ENCODE measurements at places on chromosomes 6 and 20.

DNA sequence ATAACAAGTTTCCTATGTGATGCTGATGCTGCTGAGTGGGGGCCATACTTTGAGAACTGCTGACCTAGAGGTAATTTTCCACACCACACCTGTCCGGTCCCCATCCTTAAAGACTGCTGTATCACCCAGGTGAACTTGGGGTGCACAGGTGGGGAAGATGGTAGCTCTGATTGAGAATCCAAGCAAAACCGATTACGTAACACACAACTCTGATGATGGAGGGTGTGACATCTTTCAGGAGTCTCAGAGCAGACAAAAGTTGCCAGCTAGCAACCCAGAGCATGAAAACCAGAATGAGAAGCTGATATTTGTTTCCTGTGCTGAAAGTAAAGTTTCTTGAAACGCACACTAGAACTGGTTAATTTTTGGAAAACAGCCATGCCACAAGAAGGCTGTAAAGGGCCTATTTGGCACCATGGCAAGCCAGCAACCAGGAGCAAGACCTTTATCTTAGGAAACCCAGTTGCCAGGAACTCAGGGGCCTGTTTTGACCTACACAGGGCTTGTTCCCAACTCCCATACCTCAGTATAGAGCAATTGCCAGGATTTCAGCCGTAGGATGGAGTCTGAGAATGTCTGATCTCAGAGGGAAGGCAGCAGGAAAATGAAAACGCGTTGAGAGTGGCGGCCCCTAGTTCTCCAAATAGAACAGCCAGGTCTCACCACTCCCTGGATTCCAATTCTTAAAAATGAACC lies 21.6 kb upstream of the TBC1D7 start:
- DNase-seq = no peak

GRCh38 chr20:47235853-47236638 lies 120.5 kb downstream of the ZMYND8 start:
- DNase-seq = no peak

GRCh38 chr6:167898673-167899311 lies 72.1 kb downstream of the AFDN start:
- no peak for DNase-seq

GRCh38 chr6:119739769-119740168 lies 390.2 kb upstream of the MAN1A1 start:
- DNase-seq = no peak

DNA sequence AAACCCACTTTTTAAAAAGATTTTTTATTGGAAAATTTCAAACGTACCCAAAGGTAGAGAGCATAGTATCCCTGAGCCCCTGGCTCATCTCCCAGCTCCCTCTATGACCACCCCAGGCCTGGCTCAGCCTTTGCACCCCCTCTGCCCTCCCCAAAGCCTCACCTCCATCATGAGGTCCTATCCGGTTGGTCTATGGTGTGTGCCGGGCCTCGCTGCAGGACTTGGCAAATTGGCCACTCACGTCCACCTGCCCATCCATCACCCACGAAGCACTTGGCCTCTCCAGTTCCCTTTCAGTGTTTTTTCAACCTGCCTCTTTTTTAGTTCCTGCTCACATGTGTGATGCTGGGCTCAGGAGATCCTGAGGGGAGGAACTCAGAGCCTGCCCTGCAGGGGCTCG lies 147.4 kb downstream of the CDH4 start:
- DNase-seq = no peak

GRCh38 chr6:100276311-100277057 lies 188.2 kb downstream of the SIM1 start:
- no peak for DNase-seq

GRCh38 chr6:137820425-137820824 lies 46.6 kb upstream of the TNFAIP3 start:
- DNase-seq = no peak

GRCh38 chr20:20289331-20289730 lies 78.6 kb upstream of the INSM1 start:
- DNase-seq = no peak

DNA sequence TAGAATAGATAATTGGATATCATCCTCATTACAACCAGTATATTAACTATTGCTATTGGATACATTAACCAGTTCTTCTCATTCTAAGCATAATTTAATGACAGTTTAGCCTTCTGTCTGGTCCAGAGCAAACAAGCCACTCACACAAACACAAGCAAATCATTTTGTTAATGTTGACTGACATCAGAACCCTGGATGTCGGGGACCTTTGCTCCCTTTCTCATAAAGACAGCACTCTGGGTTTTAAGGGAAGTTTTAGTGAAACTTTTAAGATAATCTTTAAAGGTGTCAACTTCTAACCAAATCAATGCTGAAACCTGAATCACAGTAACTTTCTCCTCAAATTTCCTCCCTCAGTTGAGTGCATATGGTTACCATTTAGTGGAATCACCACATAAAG lies 113.9 kb downstream of the PTPRK start:
- no peak for DNase-seq

- DNase-seq = no peak
These were observed 25.4 kb upstream of the BHLHE23 start for GRCh38 chr20:63032026-63032800.

GRCh38 chr6:53986165-53986720 lies 125.0 kb upstream of the MLIP start:
- DNase-seq = no peak

DNA sequence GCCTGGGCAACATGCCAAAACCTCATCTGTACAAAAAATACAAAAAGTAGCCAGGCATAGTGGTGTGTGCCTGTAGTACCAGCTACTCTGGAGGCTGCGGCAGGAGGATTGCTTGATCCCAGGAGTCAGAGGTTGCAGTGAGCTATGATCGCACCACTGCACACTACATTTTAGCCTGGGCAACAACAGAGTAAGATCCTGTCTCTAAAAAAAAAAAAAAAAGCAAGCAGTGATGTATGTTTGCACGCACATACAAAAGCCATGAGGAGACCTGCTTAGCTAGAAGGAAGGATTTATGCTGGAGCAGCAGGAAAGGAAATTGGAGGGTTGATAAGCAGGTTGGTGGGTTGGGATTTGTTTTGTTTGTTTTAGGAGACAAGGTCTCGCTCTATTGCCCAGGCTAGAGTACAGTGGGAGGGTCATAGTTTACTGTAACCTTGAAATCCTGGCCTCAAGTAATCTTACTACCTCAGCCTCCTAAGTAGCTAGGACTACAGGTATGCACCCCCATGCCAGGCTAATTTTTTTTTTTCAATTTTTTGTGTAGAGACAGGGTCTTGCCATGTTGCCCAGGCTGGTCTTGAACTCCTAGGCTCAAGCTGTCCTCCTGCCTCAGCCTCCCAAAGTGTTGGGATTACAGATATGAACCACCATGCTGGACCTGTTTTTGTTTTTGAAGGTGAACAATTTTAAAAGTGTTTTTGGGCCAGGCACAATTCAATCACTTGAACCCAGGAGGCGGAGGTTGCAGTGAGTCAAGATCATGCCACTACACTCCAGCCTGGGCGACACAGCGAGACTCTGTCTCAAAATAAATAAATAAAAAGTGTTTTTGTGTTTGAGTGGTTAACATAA lies 4.0 kb downstream of the ZSWIM3 start:
- DNase-seq = no peak

DNA sequence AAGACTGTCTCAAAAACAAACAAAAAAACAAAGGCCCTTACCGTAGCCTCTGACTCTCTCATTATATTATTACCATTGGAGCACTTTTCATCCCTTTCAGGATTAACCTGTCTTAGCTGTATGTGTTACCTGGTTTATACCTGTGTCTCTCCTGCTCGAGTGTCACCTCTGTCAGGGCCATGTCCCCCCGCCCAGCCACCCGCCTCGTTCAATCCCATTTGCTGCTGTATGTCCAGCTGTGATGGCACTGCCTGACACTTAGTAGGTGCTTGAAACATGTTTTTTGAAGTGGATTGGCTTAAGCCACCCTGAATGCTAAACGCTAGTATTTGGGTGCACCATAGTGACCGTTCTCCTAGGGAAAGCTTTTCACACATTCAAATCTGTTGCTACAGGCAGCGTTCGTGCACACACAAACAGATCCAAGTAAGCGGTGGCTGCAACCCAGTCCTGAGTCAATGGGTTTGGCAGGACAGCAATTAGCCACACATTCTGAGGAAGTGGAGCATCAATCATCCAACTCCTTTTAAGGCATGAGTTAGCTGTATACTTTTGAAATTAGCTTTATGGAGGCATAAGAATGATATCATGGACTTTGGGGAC lies 98.9 kb upstream of the ZNF217 start:
- no peak for DNase-seq

DNA sequence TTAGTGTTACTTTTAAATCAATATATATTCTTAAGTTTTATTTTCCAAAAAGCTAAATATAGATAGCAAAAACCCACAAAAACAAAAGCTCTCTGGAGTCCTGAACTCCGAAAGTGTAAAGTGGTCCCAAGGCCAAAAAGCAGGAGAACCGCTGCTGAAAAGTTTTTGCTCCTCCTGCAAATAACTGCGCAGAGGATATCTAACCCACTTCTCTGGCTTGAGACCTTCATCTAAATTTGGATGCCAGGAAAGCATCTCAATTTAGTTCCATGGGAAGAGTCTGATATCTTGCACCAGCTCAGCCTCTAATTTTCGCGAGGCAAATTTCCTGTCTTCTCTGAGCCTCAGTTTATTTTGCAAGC lies 523 bp downstream of the MRPS10 start:
- DNase-seq = no peak

GRCh38 chr20:34536798-34537394 lies 20.7 kb downstream of the DYNLRB1 start:
- no peak for DNase-seq

Measured in esophagus squamous epithelium (tissue), 5 donors.